ENCODE measurements at places on chromosomes 11 and 22.
A peak's percentile ranks its signal among the peaks of the same experiment; 100 is the strongest.

DNA sequence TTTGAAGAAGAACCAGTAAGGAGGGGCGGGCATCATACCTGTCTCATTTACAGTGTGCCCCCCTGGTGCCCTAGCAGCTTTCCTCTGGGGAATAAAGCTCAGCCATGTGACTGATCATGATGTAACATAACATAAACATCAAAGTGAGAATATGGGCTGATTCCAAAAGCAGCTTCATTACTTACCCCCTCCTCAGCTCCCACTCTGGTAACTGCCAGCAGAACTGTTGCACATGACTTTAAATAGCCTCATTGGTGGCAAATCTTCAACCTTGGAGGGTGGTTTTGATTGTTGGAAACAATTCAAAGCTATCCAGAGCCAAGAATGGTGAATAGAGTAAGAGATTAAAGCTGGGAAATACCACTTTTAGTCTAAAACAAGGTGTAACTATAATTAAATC lies 384.6 kb downstream of the BUD13 start:
- no peak for DNase-seq

- no peak for DNase-seq
Observed at GRCh38 chr11:70804139-70804837, 406.0 kb downstream of the CTTN start.

DNA sequence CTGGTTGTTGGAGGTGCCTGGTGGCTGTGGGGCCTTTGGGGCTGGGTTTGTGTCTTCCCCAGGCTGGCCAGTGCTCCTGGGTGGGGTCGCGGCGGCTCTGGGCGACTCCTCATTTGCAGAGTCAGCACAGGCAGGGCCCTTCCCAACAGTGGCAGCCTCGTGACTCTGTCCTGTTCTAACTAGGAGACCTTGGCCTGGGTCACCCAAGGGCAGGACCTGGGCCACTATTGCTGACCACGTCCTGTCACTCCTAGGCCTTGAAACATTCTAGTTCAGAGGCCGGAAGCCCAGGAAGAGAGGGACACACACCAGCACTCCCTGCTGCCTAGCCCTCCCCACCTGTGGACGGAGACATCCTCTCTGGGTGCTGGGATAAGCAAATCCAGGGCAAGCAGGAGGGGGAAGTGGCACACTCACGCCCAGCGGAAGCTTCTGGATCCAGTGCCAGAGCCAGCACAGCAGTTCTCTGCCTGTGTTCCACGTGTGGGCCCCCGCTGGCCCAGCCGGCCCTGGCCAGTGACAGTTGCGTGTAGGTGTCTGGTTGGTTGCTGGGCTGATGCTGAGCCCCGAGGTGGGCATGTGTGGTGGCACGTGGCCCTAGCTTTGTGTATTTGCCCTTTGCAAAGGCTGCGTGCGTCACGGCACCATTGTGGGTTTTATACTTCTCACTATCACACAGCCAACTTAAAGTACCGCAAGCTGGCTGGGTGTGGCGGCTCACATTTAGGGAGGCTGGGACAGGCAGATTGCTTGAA lies 4.3 kb upstream of the CHID1 start:
- no peak for DNase-seq

DNA sequence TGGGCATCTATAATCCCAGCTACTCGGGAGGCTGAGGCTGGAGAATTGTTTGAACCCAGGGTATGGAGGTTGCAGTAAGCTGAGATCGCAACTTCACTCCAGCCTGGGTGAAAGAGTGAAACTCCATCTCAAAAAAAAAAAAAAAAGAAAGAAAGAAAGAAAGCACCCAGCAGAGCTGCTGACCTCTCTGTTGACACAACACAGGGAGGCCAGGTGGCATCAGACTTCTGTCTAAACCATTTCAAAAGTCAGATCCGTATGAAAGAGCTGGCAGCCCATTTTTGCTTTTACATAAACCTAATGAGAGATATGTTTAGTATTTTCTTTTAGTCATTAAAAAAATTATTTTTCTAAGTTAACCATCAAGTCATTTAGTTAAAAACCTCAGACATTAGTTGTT lies 64.4 kb upstream of the RRM1 start:
- no peak for DNase-seq

GRCh38 chr11:15852179-15852578 lies 504.2 kb downstream of the SOX6 start:
- peak; percentile 16 for DNase-seq

GRCh38 chr11:45670386-45671135 lies 5.1 kb upstream of the CHST1 start:
- no peak for DNase-seq

- peak; percentile 72 for DNase-seq
Observed at GRCh38 chr22:30694171-30694639, 469 bp upstream of the OSBP2 start.

GRCh38 chr11:120024586-120024985 lies 113.3 kb downstream of the TRIM29 start:
- DNase-seq = no peak

- DNase-seq = no peak
Observed at GRCh38 chr22:24005201-24005600, at the start of gene GSTT4. Gene GSTT4 (minus strand): TSS chr22:24005453. CDS start chr22:24005356, 97 bp downstream.

GRCh38 chr22:38921806-38922205 lies 35.6 kb upstream of the APOBEC3A start:
- DNase-seq = no peak

DNA sequence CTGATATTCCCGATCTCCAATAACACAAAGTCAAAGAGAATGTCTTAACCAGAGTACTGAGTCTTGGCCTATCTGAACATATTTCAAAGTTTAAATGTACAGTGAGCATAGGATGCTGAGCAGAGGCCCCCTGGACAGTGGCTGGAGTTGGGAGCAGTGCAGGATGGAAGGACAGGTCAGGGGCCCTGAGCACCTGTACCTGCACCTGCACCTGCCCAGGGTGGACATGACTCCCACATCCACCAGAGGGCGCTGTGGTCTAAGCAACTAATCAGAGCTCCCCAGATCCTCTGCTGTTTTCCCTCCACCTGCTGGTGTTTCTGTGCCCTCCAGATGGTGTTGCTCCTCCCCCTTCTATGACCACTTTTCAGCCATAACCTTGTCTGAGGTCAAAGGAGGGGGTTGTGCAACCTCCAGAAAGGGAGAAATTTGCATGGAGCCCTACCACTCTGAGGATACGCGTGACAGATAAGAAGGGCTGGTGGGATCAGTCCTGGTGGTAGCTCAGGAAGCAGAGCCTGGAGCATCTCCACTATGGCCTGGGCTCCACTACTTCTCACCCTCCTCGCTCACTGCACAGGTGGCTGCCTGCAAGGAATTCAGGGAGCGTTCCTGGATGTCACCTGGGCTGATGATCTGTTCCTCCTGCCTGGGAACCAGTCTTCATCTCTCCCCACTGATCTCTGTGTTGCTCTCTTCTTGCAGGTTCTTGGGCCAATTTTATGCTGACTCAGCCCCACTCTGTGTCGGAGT lies 49.1 kb upstream of the VPREB1 start:
- DNase-seq = peak; percentile 80

DNA sequence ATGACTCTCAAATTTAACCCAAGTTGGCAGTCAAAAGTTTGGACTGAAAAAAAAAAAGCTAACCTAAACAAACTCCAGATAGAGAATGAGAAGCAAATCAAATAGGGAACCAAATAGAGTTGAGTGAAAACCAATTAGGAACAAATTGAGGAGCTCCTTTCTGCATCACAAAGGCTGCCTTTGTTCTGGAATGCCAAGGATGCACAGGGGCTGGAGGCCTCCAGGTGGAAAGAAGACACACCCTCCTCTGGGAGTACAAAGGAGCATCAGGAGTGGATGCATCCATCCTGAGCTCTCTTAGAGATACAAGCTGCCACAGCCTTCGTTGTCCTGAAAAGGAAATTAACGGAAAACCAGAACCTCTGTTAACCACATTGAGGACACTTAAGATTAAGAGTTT lies 73.3 kb downstream of the MRGPRX1 start:
- no peak for DNase-seq

DNA sequence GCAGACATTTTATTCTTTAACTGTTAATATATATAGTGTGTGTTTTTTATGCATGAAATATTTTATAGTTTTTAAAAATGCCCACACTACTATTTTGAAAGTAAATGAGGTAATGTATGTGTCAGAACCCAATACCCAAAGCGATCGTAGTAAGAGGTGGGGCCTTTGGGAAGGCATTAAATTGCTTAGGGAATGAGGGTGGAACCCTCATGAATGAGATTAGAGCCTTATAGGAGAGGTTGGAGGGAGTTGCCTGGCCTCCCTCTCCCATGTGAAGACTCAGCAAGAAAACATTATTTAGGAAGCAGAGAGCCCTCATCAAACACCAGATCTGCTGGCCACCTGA lies 11.1 kb downstream of the KLHL35 start:
- DNase-seq = no peak

DNA sequence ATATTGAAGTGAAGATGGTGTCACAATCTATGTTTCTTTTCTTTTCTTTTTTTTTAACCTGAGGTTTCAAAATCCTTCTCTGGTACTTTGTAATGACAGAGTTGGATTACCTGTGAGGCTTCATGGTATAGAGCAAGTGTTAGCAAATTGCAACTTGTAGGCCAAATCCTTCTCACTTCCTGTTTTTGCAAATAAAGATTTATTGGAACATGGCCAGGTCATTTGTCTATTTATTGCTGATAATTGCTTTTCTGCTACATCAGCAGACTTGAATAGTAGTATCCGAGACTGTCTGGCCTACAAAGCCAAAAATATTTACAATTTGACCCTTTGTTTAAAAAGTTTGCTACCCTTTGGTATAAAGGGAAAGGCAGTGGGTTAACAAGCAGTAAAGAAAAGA lies 1059.4 kb upstream of the CCDC90B start:
- DNase-seq = no peak

GRCh38 chr11:17010851-17011420 lies 3.3 kb downstream of the PLEKHA7 start:
- no peak for DNase-seq

DNA sequence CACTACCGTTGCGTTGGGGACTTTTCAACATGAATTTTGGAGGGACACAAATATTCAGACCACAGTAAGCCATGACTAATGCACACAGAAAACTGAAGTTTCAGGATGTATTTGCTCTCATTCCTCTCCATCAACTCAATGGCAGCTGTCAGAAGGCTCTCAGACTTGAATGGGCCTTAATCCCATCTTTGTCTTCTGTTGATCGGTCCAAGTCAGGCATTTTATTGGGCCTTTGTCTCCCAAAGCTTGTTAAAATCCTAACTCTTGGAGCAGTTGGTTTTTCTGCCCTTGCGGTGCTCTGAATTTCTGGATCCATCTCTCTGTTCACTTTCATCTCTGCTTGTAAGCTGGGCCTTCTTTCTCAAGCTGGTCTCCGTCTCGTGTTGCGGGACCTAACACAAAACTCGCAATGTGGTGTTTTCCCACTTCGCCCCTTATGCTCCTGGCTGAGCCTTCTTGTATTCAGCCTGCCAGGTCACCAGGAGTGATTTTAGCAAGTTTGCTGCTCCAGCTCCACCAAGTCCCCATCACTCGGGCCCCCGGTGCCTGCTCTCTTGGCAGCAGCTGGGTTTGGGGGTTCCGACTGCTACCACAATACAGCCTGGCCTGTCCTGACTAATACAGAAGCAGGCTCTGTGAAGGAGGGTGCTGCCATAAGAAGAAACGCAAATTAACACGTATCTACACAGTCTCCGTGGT lies 27.0 kb downstream of the TSPAN32 start:
- DNase-seq = no peak

GRCh38 chr22:28541137-28541536 lies 138.5 kb downstream of the TTC28 start:
- DNase-seq = no peak

GRCh38 chr11:33443684-33444083 lies 186.5 kb downstream of the HIPK3 start:
- DNase-seq = no peak

DNA sequence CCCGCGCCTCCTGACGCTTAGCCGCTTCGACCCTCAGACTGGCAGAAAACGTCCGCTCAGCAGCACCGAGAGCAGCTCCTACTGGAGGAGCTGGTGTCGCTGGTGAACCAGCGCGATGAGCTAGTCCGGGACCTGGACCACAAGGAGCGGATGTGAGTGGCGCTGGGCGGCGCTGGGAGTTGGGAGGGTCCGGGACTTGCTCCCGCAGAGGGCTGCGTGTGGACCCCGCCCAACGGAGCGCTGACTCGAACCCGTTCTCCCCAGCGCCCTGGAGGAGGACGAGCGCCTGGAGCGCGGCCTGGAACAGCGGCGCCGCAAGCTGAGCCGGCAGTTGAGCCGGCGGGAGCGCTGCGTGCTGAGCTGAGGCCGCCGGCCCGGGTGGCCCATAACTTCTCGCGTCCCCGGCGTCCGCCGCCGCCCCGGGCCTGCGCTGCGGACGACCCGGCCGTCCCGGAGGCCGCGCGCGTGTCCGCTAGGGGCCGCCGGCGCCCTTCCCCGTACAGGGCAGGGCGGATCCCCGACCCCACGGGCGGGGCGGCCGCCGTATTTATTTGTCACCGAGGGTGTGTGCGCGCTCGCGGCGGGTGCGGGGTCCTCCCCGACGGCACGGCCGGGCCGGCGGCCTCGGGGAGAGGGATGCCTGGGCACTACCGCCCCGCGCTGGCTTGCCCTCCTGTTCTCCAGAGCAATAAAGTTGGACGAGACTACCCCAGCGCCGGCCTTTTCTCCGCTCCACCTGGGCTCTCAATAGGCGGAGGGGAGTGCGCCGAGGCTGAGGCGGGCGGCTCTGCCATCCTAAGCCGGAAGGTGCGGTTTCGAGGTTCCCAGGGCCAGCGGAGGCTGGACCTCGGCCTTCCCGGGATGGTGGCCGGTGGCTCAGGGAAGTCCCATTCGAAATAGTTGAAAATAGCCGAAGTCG lies 3.4 kb downstream of the KCNK7 start:
- DNase-seq = no peak

GRCh38 chr11:47248304-47248663 lies 330 bp downstream of the ACP2 start:
- DNase-seq = peak; percentile 29

DNA sequence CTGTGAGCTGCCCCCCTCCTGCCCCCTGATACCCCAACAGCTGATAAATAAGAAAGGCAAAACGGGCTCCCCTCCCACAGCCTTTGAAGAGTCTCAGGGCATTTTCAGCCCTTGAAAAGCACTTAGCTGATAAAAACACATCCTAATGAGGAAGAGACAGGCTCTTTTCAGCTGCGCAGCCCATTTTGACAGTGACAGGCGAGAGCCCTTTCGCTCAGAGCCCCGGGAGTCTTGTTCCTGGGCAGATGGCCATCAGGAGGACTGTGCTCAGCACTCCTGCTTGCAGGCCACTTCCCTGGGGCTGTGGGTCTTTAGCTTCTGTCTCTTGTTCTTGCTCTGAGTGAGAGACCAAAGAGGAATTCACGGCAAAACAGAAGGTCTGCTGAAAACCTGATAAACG lies 757.2 kb downstream of the BRD1 start:
- no peak for DNase-seq

DNA sequence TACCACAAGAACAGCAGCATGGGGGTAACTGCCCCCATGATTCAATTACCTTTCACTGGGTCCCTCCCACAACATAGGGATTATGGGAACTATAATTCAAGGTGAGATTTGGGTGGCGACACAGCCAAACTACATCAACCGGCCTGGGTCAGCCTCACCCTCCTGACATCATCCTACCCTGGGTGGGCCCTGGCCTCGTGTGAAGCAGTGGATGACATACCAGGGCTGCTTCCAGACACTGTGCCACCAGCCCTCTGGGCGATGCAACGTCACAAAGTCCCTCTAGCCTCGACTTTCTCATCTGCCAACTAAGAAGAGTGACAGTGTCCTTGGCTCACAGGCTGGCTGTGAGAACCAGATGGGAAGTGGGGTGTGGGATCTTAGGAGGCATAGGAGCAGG lies 8.7 kb upstream of the TPCN2 start:
- no peak for DNase-seq

- no peak for DNase-seq
Observed at GRCh38 chr11:130437848-130438247, 9.4 kb upstream of the ADAMTS8 start.

Measured in SW480 (cell line).